ENCODE measurements at places on chromosomes 1 and 21. TPM values are rescaled to one million over a fixed set of nuclear protein-coding genes. Genes with fewer than 3 reads are reported as not detected.

Gene SWT1
- total RNA-seq = 1.3 TPM

Gene C1orf226
- total RNA-seq = not detected

Gene LRRN2
- not detected for total RNA-seq

Gene ELAPOR1
- 32.7 TPM for total RNA-seq

Gene CENPF
- total RNA-seq = 51.7 TPM

Gene CYP2J2
- 0.54 TPM for total RNA-seq

DNA sequence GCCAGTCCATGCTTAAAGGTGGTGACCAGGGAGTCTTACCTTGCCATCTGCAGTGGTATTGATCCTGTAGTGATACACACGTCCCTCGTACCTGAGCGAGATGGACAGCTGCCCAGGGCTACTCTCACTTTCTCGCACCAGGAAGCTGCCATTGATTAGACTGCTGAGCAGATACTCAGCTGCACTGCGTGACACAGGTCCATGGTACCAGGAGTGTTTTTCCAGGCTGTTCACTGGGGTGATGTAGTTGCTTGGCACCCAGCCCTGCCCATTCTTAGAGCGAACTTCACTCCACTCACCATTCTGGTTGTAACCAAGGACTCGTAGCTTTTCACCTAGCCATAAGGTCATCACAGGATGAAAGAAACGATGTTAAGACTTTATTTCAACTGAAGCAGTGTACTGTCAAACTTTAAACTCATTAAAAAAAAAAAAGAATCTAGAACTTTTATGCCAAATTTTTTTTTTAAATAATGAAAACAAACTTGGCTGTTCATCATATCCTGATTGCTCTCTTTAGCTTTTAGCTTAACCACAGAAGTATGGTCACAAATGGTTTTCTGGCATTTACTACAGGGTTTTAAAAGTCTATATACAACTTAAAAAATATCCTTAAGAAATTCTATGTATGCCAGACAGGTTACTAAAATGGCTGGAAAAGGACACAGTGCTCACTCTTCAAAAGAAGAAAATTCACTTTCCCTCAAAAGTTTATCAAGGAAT lies 44.6 kb downstream of the TOR3A start:
- DNase-seq = no peak

DNA sequence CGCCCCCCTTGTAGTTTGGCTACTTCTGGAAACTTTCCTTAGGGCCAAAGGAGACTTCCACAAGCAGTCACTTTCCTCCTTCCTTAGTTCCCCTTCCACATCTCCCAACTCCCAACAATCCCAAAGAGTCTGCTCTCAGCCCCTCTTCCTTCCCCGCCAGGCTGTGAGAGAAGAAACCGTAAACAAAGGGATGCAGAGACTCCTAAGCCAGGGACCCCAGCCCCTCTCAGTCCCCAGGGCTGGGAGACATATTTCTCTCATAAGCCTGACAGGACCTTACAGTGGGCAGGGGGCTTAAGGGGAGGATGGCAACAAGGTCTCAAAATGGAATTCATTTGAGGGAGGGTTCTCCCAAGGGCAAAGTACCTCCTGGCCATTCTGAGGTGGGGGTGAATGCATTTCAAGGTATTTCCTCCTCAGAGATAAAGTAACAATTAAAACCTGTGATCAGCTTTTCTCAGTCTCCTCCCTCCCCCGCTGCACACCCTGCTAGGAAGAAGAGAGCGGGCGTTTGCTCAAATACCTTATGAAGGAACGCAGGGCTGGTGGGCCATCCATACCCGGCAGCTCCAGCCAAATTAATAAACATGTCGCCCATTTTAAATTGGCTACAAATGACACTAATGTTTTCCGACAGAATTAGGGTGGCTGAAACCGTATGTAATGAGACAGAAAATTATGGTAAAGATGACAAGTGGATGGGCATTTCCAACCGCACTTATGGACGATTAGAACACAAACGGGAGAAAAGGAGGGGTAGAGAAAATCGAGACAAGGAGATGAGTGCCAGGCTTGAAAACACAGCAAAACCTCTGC lies 4.0 kb downstream of the BARHL2 start:
- DNase-seq = no peak

GRCh38 chr1:67463298-67463955 lies 33.2 kb upstream of the SERBP1 start:
- DNase-seq = no peak

- DNase-seq = no peak
These were observed 8.5 kb downstream of the SSR2 start for GRCh38 chr1:156012051-156012817.

DNA sequence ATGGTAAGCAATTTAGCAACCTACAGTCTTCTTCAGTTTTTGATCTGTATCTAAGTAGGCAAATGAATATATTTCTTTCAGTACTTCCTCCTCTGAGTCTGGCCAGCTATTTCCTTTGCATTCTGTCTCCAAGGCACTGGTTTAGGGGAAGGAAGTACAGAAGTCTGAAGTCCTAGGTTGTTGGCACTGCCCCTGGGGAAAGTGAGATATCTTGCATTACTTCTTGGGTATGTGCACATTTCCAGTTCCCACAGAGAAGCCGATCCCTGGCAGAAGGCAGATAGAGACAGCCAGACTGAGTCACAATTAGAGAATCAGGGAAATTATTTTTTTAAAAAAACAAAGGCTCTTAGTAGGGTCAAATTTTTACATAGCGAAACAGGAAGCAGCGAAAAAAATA lies 98.8 kb downstream of the RASAL2 start:
- DNase-seq = no peak

GRCh38 chr1:20212085-20212684 lies 25.9 kb upstream of the PLA2G2C start:
- no peak for DNase-seq

GRCh38 chr1:36885540-36886357 lies 148.6 kb downstream of the GRIK3 start:
- DNase-seq = no peak

DNA sequence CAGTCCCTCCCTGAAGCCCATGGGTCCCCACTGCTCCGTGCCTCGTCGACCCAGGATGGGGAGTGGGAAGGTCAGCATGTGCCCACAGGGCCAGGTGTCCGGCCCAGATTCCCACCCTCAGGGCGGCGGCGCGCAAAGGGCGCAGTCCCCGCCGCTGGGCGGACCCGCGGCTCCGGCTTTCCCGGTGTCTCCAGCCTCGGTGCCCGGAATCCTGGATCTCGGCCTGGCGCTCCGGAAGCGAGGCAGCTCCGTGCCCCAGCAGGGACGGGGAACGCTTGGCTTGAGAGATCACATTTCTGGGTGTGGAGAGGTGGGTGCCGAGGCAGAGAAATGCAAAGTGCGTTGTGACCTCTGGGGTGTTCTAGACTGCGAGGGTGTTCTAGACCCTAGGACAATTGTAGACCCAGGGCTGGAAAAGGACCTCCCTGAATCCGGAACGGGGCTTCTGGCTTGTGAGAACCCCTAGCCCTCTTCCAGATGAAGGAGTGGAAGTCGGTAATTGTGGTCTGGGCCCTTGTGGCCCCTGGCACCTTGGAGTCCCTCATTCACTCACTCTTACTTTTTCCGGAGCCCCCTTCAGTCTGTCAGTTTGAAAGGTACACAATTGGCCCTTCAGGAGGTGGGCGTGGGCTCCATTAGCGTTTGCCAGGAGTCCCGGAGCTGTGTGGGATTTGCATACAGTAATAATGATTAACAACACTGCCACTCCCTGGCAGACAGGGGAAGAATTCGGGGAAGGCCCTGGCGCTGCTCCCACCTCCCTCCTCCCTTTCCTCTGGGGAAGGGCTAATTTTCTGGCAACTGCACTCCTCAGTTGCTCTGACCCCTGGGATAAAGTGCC lies 1.6 kb upstream of the KCND3 start:
- DNase-seq = no peak

DNA sequence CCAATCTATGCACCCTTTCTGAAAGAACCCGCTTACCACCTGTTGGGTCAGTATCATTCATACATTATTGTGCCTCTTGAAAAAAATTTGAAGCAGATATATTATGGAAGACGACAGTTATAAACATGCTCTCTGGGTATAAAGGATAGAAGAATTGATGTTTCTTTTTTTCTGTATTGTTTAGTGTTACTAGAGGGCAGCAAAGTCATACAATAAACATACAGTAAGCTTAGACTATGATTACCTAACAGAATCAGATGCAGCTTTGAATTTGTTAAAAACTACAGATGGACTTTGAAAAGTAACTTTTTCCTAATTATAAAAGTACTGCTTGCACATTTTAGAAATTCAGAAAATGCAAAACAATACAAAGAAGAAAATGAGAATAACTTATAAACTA lies 11.1 kb upstream of the PAXBP1 start:
- no peak for DNase-seq
